Stimulated activated CD8-positive, alpha-beta memory T cell treated with anti-CD3 and anti-CD28 coated beads, Interleukin-7, amount 100 ng/mL, for 1 hour (primary cell): ENCODE measurements at places on chromosomes 5 and 9.
A peak's percentile ranks its signal among the peaks of the same experiment; 100 is the strongest.

DNA sequence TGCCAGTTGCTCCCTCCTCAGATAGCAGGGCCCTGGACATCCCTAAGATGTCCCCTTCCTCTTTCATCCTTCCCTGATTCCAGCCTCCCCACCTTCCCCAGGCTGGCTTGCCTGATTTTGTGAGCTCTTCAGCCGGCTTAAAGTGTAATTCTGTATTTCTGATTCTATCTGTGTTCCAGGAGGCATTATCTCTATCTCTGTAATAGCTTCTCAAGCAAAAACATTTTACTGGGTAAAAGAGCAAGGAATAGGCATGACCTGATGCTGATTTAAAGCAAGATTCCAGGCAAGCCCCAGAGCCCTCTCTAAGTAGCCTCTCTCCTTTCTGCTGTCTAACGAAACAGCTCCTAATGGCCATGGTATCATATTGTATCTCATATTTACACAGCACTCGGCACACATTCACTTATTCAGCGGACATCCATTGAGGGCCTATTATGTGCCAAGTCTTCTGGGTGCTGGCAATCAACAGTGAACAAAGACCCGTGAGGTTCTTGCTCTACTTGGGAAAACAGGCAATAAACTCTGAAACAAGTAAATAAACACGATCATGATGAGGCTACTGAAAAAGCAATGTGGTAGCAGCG, 100.9 kb upstream of the MSX2 start:
- DNase-seq = no peak

GRCh38 chr9:10785255-10785654, 172.5 kb upstream of the PTPRD start:
- DNase-seq = no peak

DNA sequence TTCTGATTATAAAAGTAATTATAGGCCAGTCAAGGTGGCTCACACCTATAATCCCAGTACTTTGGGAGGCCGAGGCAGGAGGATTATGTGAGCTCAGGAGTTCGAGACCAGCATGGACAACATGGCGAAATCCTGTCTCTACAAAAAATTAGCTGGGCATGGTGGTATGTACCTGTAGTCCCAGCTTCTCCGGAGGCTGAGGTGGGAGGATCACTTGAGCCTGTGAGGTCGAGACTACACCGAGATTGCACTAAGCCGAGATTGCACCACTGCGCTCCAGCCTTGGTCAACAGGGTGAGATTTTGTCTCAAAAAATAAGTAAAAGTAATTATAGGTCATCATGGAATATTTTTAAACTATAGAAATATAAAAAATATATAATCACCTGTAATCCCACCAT, 18.1 kb downstream of the IRF1 start:
- DNase-seq = no peak

- no peak for DNase-seq
Observed at GRCh38 chr5:181168595-181169118, 21.3 kb downstream of the OR2V2 start.

GRCh38 chr5:107807431-107807830, 136.7 kb upstream of the EFNA5 start:
- no peak for DNase-seq

DNA sequence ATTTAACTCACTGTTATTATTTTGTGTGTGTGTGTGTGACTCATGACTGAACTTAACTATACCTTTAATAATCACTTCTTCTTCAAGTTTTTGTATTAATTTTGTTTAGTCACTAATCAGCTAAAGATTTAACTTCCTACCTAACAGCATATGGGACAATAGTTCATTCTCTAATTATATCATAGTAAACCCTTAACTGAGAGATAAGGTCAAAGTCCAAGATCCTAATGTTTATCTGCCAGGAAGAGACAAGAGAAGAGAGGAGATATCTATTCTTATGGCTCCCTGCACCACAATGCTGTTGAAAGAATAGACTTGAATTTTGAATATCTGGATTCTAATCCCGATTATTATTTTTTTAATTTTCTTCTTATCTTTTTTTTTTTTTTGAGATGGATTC, 28.1 kb downstream of the FREM1 start:
- no peak for DNase-seq

GRCh38 chr9:115013998-115014397, 83.6 kb upstream of the TNFSF8 start:
- peak; percentile 42 for DNase-seq

- no peak for DNase-seq
Observed at GRCh38 chr5:111394586-111394985, 117.7 kb downstream of the STARD4 start.

DNA sequence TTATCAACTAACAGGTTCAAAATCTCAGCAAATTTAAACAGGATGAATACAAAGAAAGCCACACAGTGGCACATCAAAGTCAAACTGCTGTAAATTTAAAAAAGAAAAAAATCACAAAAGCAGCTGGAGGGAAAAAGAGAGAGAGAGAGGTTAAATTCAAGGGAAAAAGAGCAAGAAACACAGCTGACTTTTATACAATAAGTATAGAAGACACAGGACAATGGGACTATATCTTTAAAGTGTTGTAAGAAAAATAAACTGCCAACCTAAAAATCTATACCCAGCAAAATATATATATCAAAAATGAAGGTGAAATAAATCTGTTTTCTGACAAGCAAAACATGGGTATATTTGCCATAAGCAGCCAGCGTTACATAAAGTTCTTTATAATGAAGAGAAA, 261.5 kb downstream of the TLE1 start:
- no peak for DNase-seq

DNA sequence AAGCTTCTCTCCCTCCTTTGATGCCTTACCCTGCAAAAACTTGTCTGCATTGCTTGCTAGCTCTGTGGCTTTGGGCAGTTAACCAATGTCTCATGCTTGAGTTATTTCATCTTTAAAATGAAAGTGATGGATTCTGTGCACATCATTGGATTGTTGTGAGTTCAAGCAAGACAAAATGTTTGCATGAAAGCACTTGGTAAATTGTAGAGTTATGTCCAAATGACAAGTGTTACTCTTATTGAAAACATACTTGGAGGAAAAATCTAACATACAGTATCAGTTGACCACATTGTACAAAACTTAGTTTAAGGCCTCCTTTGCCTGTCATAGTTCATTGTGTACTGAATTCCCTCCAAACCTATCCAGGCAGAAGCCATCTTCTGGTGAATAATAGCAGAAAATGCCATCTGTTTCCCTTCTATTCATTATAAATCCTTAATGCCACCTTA, 30.0 kb downstream of the TGFBR1 start:
- no peak for DNase-seq

DNA sequence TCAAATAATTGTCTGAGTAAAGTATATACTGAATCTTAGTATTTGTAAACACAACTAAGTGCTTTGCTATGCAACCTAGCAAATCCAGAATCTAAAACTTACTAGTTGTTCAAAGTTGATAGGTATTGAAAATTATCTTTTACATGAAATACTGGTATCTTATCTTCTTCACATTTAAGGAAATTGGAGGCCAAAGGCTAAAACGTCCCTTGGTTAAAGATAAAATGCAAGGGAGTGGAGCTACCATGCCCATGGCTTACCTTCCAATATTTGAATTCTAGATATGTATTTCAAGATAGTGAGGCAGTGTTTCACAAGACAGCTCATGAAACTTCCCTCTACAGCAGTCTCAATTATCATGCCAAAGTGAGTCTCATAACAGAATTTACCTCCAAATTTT, 373.5 kb downstream of the KIAA0825 start:
- DNase-seq = no peak

DNA sequence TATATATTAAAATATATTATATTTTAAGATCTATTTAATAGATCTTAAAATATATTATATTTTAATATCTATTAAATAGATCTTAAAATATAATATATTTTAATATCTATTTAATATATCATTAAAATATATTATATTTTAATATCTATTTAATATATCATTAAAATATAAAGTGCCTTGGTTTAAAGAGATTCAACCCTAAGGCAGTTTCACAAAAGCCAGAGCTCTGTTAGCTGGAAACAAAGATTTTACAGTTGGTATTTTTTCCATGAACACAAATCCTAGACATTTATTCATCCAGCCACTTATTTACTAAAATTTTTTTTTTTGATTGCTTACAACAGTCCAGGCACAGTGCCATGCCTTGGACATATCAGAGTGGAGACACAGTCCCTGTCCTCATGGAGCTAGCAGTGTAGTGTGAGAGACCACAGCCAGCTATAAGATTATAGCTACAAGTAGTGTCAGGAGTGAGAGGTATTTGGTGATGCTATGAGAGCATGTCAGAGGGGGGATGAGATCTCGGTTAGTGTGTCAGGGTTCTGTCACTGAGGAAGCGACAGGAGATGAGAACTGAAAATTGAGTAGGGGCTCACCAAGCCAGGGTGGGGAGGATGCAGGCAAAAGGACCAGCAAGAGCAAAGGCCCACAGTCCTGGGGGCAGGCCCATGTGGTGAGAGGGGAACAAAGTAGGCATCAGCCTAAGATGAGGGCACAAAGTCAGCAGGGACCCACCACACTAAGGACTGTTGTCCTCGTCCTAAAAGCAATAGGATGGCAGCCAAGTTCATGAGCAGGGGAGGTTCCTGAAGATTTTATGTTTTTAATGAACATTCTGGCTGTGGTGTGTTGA, 74.5 kb downstream of the FBXO38 start:
- DNase-seq = no peak

- DNase-seq = no peak
Observed at GRCh38 chr9:26802921-26803320, 89.7 kb downstream of the CAAP1 start.

DNA sequence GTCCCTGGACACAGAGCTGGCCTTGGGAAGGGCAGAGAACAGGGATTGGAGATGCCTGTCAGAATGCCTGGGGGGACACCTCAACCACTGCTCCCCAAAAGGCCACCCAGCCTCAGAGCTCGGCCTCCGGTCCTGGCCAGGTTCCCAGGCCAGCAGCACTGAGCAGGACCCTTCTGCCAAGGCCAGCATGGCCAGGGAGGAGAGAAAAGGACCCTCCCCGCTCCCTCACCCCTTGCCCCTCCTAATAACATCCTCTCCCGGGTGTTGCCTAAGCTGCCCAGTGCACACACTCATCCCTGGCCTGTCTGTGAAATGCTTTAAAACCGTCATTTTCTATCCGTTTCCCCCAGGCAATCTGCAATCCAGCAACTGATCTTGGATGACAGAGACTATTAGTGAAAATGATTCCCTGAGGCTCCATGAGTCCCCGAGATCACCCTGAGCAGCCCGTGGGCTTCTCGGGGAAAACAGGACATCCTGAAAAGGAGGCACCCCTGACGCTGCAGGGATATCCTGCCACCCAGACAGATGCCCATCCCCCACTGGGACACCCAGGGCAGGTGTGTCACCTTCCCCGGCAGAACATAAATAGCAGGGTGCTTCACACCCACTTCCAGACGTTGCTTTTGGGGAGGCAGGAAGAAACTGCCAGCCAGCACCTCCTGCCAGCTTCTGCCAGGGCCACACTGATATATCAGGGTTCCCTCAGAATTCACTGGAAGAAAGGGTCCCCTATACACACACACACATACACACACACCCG, 75.3 kb downstream of the ADAMTS2 start:
- DNase-seq = no peak

DNA sequence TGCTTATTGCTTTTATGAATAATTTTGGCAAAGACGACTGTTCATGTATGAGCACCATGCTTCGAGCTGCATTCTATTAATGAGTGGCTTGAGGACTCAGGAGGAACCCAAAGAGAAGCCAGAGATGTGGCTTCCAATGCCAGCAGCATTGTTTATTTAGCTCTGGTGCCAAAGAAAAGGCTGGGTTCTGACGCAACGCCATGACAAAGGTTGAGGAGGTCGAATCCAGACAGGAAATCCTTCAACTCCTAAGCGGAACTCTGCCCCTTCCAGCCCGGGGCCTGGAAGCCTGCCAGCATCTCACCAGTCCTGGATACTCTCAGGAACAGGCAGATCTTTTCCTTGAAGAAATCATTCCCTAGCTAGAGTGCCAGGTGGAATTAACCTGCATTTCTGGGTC, 104.4 kb downstream of the ARHGAP26 start:
- no peak for DNase-seq

DNA sequence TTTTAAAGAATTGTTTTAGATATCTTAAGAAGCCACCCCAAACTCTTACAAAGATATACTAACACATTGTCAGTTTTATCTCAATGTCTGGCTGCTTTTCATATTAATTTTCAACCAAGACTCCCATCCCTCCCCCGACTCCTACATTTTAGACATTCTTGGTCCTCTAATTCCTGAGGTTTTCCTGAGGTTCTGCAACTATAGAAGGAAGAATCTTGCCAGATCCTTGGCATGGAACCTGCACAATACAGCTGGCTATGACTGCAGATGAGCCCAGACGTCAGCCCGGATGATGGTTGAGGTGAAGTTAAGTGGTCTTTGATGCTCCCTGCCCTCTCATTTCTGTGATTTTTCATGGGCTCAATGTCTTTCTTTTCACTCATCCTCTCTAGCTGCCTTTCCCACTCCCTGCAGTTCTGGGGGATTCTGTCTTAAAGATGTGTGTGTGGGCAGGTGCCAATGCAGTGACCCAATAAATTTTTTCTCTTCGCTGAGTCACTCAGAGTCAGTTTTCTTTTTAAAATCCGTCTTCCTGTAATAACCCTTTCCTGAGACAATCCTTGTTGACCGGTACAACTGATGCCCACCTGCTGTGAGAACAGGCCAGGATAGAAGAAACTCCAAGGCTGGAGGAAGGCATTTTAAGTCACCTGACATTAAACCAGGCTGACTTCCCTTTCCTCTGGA, 237.8 kb upstream of the GAS1 start:
- DNase-seq = no peak

DNA sequence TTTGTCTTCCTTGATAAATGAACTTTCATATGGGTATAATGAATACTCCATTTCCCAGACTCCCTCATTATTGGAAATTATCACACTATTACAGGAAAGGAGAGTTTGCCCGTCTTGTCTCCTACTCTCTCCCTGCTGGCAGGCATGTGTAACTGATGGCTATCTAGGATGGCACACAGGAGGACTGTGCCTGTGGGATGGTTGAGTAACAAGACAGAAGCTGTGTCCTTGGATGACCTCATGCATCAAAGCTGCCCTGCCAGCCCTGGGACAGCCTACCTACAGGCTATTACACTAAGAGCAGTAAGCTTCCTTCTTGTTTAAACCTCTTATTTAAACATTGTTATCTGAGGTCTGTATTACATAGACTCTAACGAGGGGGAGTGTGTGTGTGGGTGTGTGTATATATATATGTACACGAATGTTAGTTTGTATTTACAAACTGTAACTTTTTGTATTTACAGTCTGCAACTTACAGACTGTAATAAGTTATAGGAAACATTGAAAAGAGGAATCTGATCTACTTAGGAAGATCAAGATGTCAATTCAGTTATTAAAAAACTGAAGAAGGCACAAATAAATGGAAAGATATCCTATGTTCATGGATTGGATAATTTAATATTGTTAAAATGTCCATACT, 247.6 kb upstream of the ACO1 start:
- no peak for DNase-seq

DNA sequence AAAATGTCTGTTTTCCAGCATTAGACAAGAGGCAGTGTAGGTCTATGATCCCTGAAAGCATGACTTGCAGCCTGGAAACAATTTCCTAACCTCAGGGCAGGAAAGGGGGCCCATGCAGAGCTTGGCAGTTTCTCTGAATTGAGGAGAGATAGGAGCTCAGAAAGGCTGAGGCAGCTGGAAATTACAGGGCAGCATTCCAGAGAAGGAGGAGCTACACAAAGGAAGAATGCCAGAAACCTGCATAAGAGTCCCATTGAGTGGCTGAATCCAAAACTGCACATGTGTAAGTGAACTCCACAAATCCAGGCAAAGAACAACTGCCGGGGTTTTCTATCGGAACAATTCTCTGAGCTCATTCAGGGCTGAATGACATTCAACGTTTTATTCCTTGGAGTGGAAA, 346.8 kb downstream of the PIK3R1 start:
- DNase-seq = no peak
